Astrocyte of the cerebellum (primary cell): ENCODE measurements at places on chromosomes 3 and 15.

DNA sequence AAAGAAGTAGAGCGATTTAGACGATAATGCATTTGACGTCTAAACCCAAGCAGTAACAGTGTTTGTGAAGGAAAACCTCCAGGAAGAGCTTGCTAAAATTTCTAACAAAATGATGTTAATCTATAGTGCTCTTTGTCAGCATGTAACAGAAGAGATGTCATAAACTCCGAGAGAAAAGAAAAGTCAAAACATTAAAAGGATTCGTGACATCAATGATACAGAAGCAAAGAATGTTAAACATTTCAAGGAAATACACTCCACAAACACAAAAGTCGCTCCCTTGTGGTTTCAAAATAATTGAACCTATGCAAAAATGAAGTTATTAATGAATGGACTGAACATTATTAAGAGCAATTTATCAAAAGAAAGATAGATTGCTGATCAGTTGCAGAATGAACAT lies 27.9 kb downstream of the AADAC start:
- DNase-seq, result no peak

- DNase-seq, result no peak
Measured at GRCh38 chr3:143172062-143172794, 52.7 kb downstream of the CHST2 start.

GRCh38 chr15:94277485-94277884 lies 46.1 kb downstream of the MCTP2 start:
- no peak for DNase-seq

GRCh38 chr3:129595544-129596193 lies 10.8 kb downstream of the PLXND1 start:
- DNase-seq, result no peak

DNA sequence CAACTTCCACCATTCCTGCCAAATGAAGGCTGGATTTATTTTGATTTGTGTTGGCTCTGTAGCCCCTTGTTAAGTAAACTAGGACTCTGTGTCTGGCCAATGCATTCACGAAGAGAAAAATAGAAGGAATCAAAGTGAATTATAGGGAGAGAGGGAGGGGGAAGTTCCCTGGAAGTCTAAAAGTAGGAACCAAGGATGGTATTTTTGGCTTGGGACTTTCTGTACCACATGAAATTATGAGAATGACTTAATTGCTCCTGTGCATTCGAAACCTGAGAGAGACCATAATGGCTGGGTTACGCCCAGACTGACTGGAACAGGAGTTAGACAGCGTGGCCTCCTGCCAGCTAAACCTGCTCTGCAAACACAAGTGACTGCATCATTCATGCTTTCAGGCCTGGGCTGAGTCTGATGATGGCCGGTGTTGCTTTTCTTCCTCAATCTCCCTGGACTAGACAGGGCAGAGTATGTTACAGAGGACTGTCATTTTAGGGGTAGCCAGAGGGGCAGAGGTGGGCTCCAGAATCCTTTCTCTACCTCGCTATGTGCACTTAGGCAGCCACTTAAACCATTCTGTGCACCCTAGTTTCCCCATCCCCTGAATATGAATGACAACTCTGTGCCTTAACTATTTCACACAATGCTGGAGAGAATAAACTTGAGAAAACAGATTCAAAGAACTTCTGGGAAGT lies 58.9 kb downstream of the MYO1E start:
- no peak for DNase-seq

GRCh38 chr3:87414271-87414670 lies 137.9 kb upstream of the POU1F1 start:
- DNase-seq, result no peak

GRCh38 chr15:40115670-40116093 lies 7.0 kb upstream of the BMF start:
- DNase-seq, result no peak

DNA sequence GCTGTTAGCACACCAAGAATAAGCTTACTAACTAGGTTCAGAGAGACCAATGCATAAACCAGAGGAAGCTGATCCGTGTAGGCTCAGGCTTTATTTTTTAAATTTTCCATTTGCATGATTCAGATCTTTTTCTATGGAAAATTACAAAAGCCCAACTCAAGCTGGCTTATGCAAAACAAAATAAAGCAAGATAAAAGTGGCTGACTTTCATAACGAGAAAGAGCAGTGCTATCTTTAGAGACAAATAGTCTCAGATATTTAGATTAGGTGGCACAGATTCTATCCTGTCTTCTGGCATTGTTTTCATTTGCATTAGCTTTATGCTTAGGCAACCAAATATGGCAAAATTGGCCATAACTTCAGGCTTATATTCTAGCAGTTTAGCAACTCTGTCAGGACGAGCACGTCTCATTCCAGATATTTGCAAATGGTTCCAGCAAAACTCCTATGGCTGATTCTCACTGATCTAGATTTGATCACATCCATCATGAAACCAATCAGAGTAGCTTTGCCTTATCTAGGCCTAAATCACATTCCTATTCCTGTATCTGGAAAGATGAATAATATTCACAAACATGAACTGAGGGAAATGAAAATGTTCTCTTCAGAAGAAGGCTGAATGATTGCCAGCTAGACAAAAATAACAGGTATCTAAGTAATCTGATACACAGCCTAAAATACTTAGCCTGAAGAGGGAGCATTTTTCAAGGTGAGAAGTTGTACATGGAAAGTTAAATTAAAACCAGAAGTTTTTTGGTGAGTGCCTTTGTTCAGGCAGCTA lies 216.4 kb upstream of the DPPA4 start:
- DNase-seq, result no peak

- no peak for DNase-seq
Measured at GRCh38 chr15:61712129-61712759, 348.0 kb downstream of the VPS13C start.

- DNase-seq, result no peak
Measured at GRCh38 chr15:59711451-59712243, 22.5 kb upstream of the BNIP2 start.

DNA sequence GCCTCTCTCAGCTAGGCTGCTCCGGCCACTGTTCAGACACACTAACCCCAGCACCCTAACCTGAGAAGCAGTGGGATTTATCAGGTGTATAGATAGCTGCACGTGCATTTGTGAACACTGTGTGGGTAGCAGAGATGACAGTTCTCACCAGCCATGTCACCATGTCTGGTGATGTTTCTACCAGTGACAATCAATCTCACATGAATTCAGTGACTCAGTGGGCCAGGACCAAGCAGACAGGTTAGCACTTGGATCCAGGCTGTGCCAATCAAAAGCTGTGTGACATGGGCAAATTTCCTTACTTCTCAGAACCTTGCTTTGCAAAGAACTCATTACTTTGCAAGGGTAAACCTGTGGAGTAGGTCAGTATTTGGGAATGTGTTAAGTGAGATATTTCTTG lies 65.3 kb upstream of the GATM start:
- DNase-seq, result no peak

DNA sequence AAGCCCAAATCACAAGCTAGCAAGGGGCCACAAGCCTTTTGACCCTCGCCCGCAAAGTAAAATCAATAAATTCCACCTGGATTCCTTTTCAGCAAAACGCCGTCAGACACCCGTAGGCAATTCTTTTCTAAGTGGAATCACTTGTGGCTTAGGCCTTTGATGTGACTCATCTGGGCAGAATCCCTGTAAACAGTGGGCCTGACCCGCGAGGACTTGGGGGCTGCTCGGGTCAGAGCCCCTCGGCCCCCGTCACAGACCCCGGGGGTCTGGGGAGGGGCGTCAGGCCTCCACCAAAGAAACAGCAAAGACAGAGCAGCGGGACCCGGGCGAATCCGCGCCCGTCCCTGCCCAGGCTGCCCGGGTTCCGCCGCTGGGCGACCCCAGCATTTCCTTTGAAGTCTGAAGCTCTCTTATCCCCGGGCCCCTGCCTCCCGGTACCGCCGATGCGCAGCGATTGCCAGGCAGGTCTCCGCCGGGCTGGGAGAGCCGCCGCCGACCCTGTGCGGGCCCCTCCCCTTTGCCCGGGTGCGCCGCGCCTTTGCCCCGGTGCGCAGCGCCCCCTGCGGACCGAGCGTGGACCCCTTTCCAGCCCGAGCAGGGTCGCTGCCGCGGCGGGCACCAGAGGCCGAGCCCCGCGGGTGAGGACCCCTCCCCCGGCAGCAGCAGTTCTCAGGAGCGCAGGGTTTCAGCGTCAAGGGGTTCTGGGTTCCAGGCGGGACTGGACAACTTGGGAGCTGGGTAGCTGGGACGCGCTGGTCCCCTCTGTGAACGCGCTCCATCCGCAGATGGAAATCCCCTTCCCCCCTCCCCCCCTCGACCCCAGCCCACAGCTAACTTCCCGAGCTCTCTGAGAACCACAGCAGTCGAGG lies 178.3 kb downstream of the UACA start:
- DNase-seq, result no peak

GRCh38 chr3:8757551-8758518 lies 11.6 kb downstream of the OXTR start:
- peak; percentile 75 for DNase-seq

DNA sequence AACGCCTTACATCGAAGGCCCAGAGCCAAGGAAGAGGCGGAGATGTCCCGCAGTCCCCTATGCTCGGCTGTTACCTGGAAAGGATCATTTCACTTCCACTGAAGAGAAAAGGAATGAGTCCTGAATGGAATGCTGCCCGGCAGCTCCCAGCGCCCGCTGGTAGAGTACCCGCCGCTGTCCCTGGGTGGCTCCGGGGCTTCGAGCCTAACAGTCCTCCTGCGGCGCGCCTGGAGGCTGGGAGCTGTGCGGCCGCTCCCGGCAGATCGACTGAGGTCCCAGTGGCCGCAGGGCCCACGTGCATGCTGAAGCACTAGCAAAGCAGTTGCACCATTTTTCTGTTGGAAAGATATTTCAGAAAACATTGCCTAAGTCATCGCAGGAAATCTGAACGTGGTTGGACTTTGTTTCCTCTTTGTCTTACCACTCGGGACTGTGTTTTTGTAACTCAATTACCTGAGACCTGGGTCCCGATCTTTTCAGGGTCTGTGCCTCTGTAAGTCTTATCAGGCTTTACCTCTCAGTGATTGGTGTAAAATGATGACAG lies 984 bp downstream of the RNU6-1 start:
- no peak for DNase-seq

DNA sequence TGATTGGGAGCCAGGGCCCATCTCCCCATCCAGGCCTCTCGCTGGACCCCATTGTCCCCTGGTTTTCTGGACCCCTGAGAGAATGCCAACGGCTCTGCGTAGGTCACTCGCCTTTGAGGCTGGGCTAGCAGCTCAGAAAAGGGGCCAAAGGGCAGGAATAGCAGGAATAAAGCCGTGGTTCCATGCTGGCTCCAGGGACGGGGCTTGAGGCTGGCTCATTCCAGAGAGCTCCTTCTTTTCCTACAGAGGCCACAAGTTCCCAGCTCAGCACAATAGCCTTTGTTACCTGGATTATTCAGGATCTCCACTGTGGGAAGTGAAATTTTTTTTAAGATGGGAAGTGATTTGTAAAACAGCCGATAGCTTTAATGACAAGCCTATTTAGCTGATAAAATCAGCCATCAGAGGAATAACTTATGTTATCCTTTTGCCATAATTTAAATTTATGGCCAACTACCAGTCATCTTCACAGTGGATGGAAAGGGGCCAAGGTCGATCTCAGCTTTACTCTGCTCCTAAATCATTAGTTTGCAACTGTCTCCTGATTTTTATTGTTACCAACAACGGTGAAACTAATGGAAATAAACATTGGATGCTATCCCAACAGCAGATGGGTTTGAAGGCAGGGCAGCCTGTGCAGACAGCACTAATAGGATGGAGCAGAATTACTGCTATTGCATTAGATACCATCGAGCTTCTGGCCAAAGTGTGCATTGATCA lies 124.3 kb downstream of the TMEM266 start:
- no peak for DNase-seq

DNA sequence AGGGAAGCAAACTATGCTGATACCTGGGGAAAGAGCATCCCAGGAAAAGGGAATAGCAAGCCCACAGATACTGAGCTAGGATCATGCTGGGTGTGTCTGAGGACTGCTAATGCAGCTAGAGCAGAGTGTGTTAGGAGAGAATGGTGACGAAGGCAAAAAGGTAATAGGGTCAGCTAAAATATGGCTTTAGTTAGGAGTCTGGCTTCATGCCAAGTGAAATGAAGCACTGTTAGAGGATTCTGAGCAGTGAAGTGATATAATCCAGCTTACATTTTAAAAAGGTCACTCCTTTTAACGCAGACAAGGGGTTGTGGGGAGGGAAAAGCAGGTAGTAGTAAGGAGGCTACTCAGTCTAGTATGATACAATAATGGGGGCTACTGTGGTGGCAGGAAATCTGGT lies 30.4 kb downstream of the SECISBP2L start:
- no peak for DNase-seq

DNA sequence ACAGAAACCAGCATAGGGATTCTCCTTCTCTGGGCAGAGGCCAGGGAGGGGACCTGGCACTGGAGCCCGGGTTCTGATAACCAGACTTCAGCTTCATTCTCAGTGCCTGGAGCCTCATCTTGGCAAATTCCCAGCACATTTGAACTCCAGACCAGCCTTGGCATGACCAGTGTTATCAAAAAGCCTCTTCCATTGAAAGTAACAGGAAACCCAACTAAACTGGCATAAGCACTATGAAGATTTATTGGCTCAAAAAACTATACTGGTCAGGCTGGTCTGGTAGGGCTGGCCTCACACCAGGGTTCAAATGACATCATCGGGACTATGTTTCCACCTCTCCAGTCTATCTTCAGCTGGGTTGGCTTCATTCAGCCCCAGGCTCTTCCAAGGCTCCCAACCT lies 48.1 kb upstream of the THUMPD3 start:
- no peak for DNase-seq

- DNase-seq, result no peak
Measured at GRCh38 chr3:152910966-152911365, 76.0 kb downstream of the P2RY1 start.
